ENCODE measurements at places on chromosomes 16 and 17.
A peak's percentile ranks its signal among the peaks of the same experiment; 100 is the strongest.

GRCh38 chr17:17091856-17092756, 49.8 kb downstream of the MPRIP start:
- no peak for DNase-seq

GRCh38 chr17:39213852-39214251, 11.9 kb downstream of the STAC2 start:
- DNase-seq: no peak

GRCh38 chr16:76670125-76670857, 393.1 kb downstream of the CNTNAP4 start:
- no peak for DNase-seq

DNA sequence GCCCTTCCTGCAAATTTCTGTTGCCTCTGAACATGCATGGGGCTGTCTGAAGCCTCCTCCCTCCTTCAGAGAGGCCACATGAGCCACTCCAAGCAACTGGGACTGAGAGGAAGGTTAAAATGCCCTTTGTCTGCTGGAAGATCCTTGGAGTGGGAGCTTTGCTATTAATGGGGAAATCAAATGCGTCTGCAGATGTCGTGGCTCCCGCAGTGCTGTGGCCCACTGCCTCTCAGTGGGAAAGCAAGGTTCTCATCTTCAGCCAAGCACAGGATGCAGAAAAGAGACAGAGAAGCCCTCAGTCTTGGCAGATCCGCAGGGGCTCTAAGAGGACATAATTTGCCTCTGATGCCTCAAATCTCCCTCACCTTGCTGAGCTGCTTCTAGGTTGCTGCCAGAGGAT, 34.8 kb downstream of the PEMT start:
- no peak for DNase-seq

DNA sequence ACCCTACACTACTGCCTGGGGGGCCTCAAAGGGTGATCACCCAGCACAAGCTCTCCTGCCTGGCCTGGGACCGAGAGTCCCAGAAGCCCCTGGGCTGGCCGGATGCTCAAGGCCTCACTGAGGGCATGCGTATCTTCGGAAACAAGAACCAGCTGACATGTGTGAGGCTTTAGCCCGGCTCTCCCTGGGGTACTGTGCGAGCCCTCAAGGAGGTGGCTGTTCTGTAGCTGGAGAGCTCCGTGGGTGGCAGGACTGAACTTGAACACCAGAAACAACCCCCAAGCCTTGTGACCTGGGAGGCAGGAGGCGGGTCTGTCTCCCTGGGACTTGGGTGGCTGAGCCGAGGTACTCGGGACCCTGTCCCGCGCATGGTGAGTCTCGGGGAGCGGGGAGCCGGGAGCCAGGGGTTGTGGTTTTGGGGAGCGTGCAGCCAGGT, 7.0 kb downstream of the DPEP1 start:
- DNase-seq: no peak

- DNase-seq: no peak
Observed at GRCh38 chr16:14289692-14290340, 218.7 kb downstream of the MRTFB start.

DNA sequence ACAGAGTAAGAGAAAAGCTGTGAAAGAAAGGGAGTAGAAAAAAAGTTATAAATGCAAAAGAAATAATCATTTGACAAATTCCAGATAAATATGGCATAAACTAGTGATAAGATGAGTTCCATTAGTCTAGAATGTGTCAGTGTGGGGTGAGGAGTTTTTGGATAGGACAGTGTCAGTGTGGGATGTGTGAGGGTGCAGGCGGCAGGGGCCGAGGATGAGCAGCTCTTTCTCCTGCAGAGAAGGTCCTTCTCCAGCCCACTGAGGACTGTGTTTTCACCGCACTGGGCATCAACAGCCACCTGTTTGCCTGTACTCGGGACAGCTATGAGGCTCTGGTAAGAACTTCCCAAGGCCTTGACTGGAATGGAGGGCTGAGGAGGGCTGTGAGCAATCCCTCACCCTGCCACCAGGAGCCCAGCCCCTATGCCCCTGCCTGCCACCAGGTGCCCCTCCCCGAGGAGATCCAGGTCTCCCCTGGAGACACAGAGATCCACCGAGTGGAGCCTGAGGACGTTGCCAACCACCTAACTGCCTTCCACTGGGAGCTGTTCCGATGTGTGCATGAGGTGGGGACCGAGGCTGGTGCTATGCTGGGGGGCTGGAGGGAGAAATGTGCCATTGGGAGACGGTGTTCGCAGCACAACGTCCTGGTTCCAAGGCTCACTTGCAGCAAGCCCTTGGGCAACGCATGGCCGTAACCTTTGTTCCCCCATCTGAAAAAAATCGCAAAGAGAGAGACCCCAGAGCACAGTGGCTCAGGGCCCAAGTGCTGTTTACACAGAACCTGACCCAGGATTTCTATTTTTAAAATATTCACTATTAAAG, 13.1 kb downstream of the RAPGEFL1 start:
- DNase-seq: no peak

DNA sequence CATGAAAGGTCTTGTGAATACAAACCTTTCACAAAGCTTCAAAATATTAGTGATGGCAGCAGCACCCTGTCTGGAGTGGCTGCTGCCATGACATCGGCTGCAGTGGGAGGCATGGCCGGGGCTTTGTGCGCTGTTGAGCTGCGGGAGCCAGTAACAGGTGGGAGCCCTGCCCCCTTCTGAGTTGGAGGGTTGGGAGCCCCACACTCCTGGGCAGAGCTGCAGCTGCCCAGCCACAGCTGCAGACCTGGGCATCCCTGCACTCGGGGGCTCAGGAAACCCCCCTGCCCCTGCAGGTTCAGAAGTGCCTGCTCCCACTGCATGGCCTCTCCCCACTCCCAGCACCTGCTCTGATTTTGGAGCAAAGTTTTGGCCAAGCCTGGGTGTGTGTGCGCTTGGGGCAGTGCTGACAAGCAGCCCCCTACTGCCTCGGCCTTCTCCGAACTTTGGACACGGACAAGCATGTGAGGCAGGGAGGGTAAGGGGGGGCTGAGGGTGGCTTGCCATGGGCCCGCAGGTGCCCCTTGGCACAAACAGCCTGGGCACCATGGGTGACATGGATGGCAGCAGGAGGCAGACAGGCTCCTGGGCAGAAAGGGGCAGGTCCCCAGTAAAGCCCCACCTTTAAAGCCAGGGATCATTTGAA, 42.7 kb downstream of the IST1 start:
- DNase-seq: no peak

DNA sequence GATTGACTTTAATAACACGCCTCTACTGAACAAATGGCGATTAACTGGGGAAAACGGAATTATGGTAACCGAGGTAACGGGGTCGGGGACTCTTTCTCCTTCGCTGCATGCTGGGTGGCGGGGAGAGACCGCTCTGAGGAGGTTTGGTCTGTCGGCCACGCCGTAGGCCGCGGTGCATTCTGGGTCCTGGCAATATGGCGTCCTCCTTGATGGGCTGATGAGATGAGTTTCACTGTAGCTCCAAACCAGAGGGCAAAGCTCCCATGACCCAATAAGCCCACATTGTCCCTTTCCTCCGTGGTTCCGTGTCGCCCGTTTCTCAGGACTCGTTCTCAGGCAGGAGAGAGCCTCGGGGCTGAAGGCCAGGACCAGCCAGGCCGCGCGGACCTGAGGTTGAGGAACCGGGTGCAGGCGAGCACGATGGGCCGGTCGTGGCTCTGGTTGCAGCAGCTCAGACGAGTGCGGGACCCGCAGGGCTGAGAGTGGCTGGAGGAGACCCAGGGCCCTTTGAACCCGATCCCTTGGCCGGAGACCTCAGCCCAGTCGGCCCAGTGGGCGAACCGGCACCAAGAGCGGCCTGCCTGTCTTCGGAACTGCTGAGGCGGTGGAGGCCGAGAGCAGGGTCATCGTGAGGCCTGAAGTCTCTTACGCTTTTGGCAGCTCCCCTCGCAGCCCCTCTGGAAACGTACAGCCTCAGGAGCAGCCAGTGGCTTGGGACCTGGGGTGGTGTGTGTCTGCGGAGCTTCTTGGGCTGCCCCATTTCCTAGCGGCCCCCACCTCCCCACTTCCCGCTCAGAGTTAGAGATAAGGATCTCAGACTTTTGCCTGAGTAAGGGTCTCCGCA, at the start of gene RPTOR:
Gene RPTOR, plus strand, starts transcription at position 184 of the 844 bp plus-strand sequence. CDS start 792 bp downstream, outside the sequence.
- DNase-seq: peak; percentile 93

DNA sequence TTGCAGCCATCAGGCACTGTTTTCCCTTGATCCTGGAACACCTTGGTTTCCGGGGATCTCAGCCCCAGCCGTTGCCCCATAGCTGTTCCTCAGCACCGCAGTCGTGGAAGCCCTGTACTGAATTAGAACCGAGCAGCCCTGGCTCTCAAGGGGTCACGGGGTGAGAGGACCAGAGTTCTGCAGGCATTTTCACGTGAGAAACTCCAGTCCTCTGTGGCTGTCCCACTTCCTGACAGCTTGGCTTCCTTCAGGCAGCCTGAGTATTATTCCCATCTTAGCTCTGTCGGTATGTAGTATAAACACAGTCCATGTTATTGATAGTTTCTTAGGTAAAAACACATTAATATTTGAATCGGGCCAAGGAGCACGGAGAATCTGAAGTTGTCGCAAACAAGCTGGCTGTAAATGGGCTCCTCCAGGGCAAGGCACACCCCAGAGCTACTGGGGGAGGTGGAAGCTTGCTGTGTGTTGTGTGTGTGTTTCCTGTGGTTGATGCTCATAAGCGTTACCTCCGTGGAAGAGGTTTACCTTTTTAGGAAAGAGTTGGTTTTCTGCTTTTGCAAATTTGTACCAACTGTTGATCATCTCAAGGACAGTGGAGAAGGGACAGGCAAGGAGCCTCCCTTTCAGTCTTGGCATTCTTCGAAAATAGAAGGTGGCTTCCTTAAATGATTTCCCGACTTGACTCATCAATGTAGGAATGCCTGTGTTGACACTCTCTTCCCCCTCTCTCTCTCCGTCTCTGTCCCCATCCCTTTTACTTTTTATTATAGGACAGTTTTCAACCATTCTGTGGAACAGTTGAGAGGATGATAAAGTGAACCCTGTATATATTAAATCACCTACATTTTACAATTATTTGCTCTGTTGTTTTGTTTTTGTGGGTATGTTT, 208.9 kb upstream of the CHMP6 start:
- DNase-seq: no peak

GRCh38 chr16:87229230-87230188, 87.7 kb downstream of the C16orf95 start:
- no peak for DNase-seq

- no peak for DNase-seq
Observed at GRCh38 chr17:48177816-48178215, 70.2 kb downstream of the SNX11 start.

DNA sequence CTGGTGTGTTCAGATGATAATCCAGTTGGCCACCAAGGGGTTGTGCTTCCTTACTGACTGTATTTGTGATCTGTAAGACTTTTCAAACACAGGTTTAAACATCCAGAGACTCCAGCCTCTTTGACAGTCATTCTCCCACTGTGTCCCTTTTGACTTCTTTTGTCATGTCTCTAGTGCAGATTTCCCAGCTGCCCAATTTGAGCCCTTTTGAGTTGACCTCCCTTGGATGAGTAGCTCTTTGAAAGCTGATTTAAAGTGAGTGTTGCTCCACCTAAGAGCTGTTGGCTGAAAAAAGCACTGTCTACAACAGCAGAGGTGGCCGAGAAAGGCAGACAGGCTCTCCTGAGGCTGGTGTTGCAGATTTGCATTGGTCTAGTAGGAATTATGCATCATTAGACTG, 188.4 kb upstream of the TBX2 start:
- no peak for DNase-seq

DNA sequence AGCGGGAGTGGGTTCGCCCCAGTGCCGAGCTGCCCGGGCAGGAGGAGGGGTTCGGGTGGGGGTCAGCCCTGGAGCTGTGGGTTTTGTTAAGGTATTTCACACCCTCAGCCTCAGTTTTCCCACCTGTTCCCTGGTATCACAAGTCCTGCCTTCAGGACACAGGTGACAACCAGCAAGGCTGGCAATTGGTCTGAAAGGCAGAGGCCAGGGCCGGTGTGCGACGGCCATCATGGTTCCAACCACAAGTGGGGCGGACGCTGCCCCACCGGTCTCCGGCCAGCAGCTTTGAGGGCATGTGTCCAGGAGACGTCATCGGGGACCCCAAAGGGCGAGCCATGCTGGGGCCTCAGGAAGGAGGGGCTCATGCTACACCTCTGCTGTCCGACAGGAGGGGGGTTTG, 10.8 kb downstream of the ZNF469 start:
- DNase-seq: no peak

- DNase-seq: peak; percentile 58
Observed at GRCh38 chr17:56593646-56594319, at the start of gene NOG. Gene NOG (plus strand): TSS chr17:56593699. CDS start chr17:56594224, 525 bp downstream.

GRCh38 chr17:7857713-7858521, at the start of gene CYB5D1:
Gene CYB5D1 (plus strand): TSS chr17:7858003. CDS start chr17:7858135, 132 bp downstream.
- DNase-seq: peak; percentile 94

DNA sequence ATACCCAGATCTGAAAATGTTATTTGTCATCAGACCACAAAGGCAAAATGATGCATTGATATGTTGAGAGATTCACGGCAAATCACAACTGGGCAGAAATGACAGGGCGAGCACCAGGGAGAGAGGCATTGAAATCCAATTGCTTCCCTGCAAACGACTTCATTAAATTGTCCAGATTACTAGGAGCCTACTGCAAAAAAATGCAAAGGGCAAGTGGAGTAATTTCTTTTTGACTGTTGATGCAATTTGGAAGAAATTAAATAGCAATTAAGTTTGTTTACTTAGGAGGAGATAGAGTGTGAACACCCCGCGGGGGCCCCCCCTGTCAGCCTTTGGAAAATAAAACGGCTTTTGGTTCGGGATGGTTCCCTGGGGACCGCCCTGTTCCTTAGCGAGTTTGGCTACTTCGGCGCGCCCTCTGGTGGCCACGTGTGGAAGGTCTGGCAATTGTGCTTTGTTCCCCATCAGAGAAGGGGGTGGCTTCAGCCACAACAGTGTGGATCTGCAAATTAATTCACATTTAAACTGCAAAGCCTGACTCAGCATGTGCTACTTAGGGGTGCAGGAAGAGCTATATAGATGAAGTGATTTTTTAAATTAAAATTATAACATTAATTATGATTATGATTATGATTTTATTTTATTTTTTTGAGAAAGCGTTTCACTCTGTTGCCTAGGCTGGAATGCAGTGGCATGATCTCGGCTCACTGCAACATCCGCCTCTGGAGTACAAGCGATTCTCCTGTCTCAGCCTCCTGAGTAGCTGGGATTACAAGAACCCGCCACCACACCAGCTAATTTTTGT, 14.5 kb upstream of the TMC7 start:
- peak; percentile 84 for DNase-seq

DNA sequence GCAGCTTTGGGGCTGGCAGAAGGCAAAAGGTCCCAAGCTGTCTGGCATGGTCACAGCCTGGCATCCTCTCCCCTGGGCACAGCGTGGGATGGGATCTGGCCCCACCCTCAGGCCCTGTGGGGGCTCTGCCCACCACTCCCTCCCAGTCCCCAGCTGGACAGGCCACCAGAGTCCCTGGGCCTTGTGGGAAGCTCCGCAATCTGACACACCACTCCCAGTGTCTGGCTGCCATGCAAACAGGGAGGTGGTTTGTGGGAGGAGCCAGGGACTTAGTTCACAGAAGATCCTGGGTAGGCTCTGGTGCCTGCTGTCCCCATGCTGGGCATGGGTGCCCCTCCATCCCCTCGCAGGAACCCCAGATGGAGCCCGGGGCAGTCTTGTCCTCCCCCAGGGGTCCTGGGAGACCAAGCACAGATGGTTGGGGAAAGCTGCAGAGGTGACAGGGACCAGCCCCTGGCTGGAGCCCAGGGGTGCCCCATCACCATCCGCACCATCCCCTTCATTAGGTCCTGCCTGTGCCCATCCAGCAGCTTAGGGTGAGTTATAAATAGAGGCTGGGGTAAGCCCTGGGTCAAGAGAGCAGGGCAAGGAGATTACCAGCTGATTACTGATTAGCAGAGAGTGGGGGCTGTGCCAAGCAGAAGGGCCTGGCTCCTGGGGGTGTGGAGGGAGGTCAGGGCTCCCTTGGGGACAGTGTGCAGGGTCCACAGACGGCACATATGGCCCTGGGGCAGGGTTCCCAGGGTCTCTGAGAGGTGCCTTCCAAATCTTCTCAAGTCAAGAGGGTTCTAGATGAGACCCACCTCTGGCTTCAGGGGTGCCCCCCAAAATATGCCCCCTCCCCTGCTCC, 6.2 kb downstream of the FSCN2 start:
- no peak for DNase-seq

Measured in putamen (tissue), 1 donor.